Neural progenitor cell (in vitro differentiated cells): ENCODE measurements at places on chromosomes 13 and 19.

DNA sequence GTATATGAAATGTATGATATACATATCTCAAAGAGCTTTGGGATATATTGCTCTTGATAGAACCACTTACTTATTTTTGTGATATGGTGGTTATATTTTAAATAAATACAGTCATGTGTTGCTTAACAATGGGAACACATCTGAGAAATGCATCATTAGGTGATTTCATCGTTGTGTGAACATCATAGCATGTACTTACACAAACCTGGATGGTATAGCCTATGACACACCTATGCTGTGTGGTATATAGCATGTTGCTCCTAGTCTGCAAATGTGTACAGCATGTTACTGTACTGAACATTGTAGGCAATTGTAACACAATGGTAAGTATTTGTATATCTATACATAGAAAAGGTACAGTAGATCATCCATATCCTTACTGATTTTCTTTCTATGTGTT is 7.7 kb downstream of the RB1 start:
- DNase-seq, result no peak

- DNase-seq, result no peak
These were observed 24.0 kb upstream of the SCEL start for GRCh38 chr13:77511552-77511951.

- no peak for DNase-seq
These were observed 1.9 kb downstream of the ATP4B start for GRCh38 chr13:113656003-113656588.

GRCh38 chr13:90099847-90100246 is 1247.6 kb upstream of the MIR17HG start:
- DNase-seq, result no peak

- DNase-seq, result peak; percentile 79
These were observed 5.8 kb upstream of the FCGRT start for GRCh38 chr19:49506575-49507105.

- DNase-seq, result no peak
These were observed 33.9 kb upstream of the RANBP3 start for GRCh38 chr19:6011794-6012193.

- DNase-seq, result peak; percentile 39
These were observed 4.7 kb upstream of the ZNF813 start for GRCh38 chr19:53462861-53463260.

DNA sequence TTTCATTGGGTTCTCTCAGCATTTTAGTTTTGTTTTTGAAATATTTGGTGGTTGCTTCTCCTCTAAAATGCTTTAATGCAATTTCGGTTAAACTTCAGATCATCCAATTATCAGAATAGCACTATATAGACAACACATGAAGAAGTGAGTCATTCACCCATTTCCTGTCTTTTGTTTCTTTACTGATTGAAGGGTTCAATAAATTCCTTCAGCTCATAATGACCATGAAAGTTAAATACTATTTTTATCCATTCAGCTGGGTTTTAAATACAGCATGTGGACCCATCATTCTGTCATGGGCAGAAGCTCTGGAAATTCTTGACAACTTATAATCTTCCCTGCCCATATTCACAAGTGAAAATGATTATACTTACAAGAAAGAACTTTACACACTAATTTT is 187.2 kb downstream of the ITGBL1 start:
- no peak for DNase-seq

DNA sequence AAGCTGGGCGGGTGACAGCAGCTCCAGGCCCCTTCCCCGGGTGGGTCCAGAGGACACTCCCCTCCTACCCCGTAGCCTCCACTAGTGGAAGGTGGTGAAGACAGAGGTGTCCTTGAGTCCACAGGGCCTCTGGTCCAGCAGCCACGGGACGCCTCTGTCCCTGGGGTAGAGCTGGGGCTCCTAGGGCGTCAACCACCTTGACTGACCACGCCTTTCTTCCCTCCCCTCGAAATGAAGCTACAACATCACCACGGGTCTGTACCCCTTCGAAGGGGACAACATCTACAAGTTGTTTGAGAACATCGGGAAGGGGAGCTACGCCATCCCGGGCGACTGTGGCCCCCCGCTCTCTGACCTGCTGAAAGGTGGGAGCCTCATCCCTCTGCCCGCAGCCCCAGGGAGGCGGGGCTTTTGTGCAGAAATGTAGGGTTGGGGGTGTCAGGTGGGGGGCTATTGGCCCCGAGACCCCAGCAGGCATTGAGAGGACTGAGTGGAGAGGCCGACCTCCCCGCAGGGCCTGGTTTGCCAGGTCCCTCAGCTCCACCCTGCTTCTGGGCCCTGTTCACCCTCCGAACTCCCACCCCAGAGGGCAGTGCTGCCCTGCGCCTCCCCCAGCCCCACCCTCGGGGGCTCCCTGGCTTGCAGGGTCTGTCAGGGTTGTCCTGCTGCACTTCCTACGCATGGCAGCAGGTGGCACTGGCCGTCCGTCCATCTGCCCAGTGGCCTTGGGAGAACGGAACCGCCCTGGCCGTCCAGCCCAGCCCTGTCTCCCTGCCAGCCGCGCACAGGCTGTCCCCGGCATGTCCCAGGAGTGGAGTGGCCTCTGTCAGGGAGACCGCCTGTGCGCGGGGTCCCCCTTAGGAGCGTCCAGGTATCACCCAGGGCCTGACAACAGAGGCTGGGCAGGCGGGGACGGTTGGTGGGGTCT is 15.7 kb downstream of the STK11 start:
- DNase-seq, result peak; percentile 75
